ENCODE measurements at places on chromosomes 6 and 20.
A peak's percentile ranks its signal among the peaks of the same experiment; 100 is the strongest.

DNA sequence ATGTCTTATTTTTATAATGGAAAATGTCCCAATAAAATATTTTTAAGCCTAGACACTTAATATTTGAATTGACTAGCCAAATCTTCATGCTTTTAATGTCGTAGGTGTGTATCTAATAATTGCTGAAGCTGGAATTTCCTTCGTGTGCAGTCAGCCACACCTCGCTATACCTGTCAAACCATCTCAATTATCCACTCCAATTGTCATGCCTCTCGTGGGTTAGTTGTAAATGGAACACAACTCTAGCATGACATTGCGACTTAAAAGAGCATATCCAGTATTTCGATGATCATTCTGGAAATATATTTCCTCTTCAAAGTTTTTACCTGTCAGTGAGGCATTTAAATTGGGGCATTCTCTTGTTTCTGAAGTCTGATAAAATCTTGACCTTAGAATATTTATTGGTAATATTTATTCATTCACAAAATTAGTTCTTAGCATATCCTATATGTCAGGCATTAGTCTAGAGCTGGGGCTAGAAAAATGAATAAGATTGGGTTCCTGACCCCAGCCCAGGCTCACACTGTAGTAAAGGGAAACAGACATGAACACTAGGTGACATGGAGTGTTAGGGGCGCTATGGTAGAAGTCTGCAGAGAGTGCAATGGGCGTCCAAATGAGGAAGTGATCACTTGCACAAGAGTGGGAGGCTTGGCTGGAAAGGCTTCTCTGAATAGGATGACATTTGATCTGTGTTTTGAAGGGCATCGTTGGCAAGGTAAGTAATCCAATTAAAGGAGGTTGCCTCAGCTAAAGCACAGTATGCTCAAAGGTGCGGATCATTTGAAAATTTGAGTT is 11.0 kb upstream of the CFAP206 start:
- H3K36me3 ChIP-seq: no peaks in the 10 kb centered on the region
- H3K4me3 ChIP-seq: no peak overlapping the region
- H3K4me1 ChIP-seq: no peaks in the 10 kb centered on the region
- DNase-seq: no peak

- H3K27me3 ChIP-seq: no peaks in the 10 kb centered on the region
- H3K27ac ChIP-seq: no peak overlapping the region
- no peak overlapping the region for H3K4me3 ChIP-seq
- no peak for DNase-seq
- peaks cover 35% of the 10 kb centered on the region for H3K36me3 ChIP-seq
Observed at GRCh38 chr6:150934380-150934779, 68.9 kb downstream of the MTHFD1L start.

DNA sequence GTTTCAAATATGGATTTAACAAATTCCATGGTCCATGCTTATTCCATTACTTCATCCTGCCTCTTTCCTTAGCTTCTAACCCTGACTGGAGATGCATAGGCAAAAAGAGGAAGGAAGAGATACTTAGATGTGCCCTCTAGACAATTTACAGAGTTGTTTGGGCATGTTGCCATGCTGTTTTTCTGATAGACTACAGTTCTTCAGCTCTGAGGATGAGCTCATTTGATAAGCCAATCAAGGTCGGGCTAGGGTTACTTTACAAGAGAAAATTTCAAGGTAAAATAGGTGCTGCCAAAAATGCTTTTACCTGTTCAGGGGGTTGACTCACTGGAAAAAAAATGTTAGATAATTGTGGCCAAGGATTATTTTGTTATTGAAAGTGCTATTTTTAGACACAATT is 5.9 kb downstream of the HCRTR2 start:
- no peak overlapping the region for H3K4me3 ChIP-seq
- H3K27ac ChIP-seq: no peak overlapping the region
- H3K4me1 ChIP-seq: peaks cover 8% of the 10 kb centered on the region
- no peaks in the 10 kb centered on the region for H3K36me3 ChIP-seq
- no peak for DNase-seq

DNA sequence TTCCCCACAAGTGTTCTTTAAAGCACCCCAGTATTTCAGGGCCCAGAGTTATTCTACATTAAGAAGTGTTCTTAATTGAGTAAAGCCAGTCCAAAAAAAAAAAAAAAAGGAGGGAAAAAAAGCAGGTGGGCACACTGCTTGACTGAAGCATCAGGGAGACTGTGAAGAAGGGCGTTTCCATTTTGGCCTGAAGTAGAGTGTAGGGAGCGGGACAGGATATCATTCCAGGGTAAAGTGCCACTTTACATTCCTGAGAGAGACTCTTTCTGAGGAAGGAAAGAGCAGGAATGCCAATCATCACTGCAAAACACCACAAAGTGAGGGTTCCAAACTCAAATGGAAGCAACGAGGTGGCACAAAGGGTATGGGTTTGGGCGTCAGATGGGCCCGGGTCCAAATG is 54.1 kb upstream of the BEND6 start:
- peaks cover 15% of the 10 kb centered on the region for H3K4me1 ChIP-seq
- DNase-seq: no peak
- no peak overlapping the region for H3K4me3 ChIP-seq
- no peak overlapping the region for H3K27ac ChIP-seq
- no peaks in the 10 kb centered on the region for H3K27me3 ChIP-seq
- H3K36me3 ChIP-seq: peaks cover 14% of the 10 kb centered on the region

DNA sequence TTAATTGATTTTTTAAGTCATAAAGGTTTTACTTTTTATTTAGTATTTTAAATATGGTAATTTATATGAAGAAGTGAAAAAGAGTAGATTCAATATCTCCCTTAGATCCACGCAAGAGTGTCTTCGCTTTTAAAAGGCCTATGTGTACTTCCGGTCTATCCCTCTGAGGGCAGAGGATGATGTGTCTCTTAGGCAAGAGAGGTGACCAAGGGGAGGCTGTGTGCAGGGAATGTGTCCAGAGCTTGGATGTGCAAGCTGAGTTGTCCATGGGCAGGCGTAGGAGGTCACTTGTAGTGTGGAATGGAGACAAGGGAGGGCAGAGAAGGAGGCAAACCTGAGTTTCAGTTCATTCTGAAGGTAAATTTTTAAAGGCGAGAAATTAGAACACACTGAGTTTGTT is 113.9 kb downstream of the CRYBG1 start:
- no peak overlapping the region for H3K27ac ChIP-seq
- no peaks in the 10 kb centered on the region for H3K4me1 ChIP-seq
- H3K27me3 ChIP-seq: no peaks in the 10 kb centered on the region
- no peak overlapping the region for H3K4me3 ChIP-seq

DNA sequence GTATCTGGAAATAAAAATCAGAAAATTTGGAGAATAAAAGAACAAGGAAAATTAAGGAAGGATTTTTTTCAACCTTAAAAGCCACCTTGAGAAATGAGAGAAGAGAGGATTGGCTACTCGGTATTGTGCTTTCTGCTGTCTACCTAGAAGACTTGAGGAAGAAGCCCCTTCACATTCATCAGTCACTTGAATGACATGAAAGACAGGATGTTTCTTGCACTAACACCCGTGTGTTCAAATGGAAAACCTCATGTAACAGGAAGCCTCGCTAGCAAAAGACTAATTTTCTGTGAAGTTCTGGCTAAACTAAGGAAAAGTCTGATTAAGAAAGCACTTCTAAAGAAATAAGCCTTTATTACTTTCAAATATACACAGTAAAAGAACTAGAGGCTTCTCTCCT is 69.9 kb downstream of the OLIG3 start:
- peak overlapping the region; percentile 89 for H3K27ac ChIP-seq
- peaks cover 38% of the 10 kb centered on the region for H3K4me1 ChIP-seq
- no peaks in the 10 kb centered on the region for H3K27me3 ChIP-seq
- no peak for DNase-seq
- peaks cover 3% of the 10 kb centered on the region for H3K36me3 ChIP-seq

- no peak overlapping the region for H3K4me3 ChIP-seq
- no peaks in the 10 kb centered on the region for H3K4me1 ChIP-seq
- DNase-seq: no peak
- H3K27me3 ChIP-seq: peaks cover 3% of the 10 kb centered on the region
Observed at GRCh38 chr6:89073014-89073620, 7.4 kb upstream of the PNRC1 start.

DNA sequence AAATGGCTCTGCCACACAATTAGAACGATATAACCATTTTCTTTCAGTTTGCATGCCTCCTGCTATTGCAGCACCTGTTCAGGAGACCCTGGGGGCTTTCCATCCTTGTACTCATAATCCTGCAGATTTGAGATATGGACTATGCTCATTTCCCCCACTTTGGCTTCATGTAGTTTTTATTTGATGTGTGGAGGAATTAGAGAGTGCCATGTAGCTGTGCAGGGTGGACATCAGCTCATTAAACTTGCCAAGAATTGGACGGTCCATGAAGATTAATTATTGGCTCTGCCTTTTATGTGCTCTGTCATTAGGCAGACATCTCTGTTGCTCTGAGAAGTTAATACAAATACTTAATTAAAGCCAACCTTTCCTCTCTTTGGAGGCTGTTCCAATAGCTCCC is 66.2 kb upstream of the CD83 start:
- peaks cover 46% of the 10 kb centered on the region for H3K27me3 ChIP-seq
- peaks cover 6% of the 10 kb centered on the region for H3K4me1 ChIP-seq
- H3K36me3 ChIP-seq: no peaks in the 10 kb centered on the region
- no peak overlapping the region for H3K27ac ChIP-seq
- H3K4me3 ChIP-seq: no peak overlapping the region
- no peak for DNase-seq

DNA sequence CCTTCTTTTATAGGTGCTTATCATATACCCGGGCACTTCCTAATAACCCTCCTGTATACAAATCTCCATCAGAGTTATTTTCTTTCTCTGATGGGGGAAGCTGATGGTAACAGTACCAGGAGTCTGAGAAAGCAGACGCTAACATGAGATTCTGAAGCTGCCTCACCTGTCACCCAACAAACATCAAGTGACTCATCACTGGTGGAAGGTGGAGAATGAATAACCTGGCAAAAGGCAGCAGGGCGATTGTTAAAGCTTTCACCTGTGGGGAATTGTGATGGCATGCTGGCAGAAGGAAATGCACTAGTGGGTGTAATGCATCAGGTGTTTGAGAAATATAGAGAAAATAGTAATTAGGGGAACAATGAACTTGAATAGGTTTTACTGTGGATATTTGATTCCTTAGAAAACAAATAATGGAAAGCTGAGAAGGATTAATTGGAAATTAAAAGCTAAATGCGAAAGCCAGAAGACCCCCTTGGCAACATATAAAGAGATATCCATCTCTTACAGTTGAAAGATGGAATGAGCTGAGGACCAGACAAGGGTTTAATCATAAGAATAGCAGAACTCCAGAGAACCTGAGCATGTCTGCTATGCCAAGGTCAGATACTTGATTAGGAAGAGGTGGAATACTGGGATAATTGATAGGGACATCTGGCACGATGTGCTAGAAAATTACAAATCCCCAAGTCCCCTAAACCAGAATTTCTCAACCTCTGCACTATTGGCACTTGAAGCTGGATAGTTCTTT is 517.1 kb downstream of the PKHD1 start:
- no peak overlapping the region for H3K4me3 ChIP-seq
- peaks cover 10% of the 10 kb centered on the region for H3K4me1 ChIP-seq
- H3K27me3 ChIP-seq: no peaks in the 10 kb centered on the region

GRCh38 chr20:40481743-40482458 is 207.1 kb downstream of the MAFB start:
- no peak for DNase-seq
- no peaks in the 10 kb centered on the region for H3K4me1 ChIP-seq
- no peaks in the 10 kb centered on the region for H3K27me3 ChIP-seq
- peaks cover 2% of the 10 kb centered on the region for H3K36me3 ChIP-seq
- H3K27ac ChIP-seq: no peak overlapping the region

- no peaks in the 10 kb centered on the region for H3K27me3 ChIP-seq
- DNase-seq: no peak
- no peak overlapping the region for H3K4me3 ChIP-seq
Observed at GRCh38 chr6:6640926-6641325, 52.4 kb downstream of the LY86 start.

GRCh38 chr6:42041481-42042053 is 8.8 kb upstream of the TAF8 start:
- no peak overlapping the region for H3K27ac ChIP-seq
- no peaks in the 10 kb centered on the region for H3K36me3 ChIP-seq
- peaks cover 36% of the 10 kb centered on the region for H3K4me1 ChIP-seq
- DNase-seq: no peak

DNA sequence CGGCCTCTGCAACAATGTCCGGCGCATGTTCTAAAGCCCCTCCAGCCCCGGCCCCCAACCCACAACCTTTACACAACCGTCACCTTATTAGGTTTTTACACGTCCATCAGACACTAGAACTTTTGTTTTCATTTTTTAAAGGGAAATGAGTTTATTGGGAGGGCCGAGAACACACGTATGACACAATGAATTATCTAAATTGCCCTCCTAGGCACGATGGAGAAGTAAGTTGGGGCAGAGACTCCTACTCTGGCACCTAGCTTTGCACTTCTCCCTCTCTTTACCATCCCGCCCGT is 1.2 kb upstream of the DLL1 start:
- peaks cover 13% of the 10 kb centered on the region for H3K36me3 ChIP-seq
- H3K4me1 ChIP-seq: peaks cover 50% of the 10 kb centered on the region
- H3K4me3 ChIP-seq: peak overlapping the region; percentile 88

- H3K27ac ChIP-seq: no peak overlapping the region
- H3K36me3 ChIP-seq: no peaks in the 10 kb centered on the region
- DNase-seq: no peak
- no peaks in the 10 kb centered on the region for H3K27me3 ChIP-seq
Observed at GRCh38 chr6:119163006-119163405, 84.5 kb upstream of the FAM184A start.

GRCh38 chr20:20993372-20993771 is 112.8 kb downstream of the LINC00237 start:
- H3K4me1 ChIP-seq: peaks cover 3% of the 10 kb centered on the region
- H3K27me3 ChIP-seq: no peaks in the 10 kb centered on the region
- H3K4me3 ChIP-seq: no peak overlapping the region
- no peak for DNase-seq
- H3K36me3 ChIP-seq: no peaks in the 10 kb centered on the region

DNA sequence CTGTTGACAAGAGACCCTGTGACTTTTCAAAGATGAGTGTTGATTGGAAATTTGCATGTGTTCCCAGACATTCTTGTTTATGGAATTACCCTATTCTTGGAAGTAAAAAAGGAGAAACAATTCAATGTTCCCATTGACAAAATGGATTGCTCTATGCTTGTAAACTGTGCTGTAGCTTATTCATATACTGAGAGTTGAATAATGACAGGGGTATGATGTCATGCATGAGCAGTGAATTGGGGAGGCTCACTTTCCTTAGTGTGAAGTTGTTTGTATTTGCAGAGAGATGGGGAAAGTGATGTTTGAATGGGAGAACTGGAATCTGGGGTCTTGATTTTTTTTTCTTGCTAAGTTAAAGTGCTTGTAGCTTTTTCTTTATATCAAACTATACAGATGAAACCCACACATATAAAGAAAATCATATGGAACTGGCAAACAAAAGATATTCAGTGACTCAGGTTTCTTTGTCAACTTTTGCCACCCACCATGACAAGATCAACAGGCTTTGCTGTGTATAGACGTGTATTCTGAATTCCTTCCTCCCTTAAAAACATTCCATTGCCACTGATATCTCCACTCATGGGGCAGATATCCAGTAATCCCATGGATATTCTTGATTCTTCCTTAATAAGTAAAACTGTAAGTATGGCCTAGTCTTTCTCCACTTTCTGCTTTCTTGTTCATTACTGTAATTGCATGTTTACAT is 97.8 kb upstream of the JAG1 start:
- H3K4me3 ChIP-seq: no peak overlapping the region
- H3K27me3 ChIP-seq: no peaks in the 10 kb centered on the region
- no peak overlapping the region for H3K27ac ChIP-seq
- no peak for DNase-seq
- no peaks in the 10 kb centered on the region for H3K36me3 ChIP-seq

- H3K27me3 ChIP-seq: no peaks in the 10 kb centered on the region
- no peak for DNase-seq
- no peaks in the 10 kb centered on the region for H3K36me3 ChIP-seq
- no peak overlapping the region for H3K27ac ChIP-seq
Observed at GRCh38 chr6:105833959-105834947, 251.9 kb upstream of the PRDM1 start.

GRCh38 chr20:37523911-37524700 is 3.1 kb downstream of the NNAT start:
- no peak overlapping the region for H3K4me3 ChIP-seq
- H3K27me3 ChIP-seq: no peaks in the 10 kb centered on the region
- peak overlapping the region; percentile 90 for H3K27ac ChIP-seq
- no peak for DNase-seq
